Anterior cingulate cortex (tissue), 58 donors: ENCODE measurements at places on chromosomes 16 and 17.

DNA sequence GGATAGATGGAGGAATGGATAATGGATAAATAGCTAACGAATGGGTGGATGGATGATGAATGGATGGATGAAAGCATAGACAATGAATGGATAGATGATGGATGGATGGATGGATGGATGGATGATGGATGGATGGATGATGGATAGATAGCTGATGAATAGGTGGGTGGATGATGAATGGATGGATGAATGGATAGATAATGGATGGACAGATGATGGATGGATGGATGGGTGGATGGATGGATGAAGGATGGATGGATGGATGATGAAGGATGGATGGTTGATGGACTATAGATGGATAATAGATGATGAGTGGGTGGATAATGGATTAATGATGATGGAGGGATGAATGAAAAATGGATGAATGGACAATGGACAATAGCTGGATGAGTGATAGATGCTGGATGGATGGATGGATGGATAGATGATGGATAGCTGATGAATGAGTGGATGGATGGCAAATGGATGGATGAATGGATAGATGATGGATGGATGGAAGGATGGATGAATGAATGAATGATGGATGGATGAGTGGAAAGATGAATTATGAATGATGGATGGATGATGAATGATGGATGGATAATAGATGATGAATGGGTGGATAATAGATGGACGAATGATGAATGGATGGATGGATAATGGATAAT, 239.8 kb downstream of the KATNIP start:
- no peak for DNase-seq

GRCh38 chr17:77027271-77027889, 113.4 kb upstream of the SEC14L1 start:
- no peak for DNase-seq

DNA sequence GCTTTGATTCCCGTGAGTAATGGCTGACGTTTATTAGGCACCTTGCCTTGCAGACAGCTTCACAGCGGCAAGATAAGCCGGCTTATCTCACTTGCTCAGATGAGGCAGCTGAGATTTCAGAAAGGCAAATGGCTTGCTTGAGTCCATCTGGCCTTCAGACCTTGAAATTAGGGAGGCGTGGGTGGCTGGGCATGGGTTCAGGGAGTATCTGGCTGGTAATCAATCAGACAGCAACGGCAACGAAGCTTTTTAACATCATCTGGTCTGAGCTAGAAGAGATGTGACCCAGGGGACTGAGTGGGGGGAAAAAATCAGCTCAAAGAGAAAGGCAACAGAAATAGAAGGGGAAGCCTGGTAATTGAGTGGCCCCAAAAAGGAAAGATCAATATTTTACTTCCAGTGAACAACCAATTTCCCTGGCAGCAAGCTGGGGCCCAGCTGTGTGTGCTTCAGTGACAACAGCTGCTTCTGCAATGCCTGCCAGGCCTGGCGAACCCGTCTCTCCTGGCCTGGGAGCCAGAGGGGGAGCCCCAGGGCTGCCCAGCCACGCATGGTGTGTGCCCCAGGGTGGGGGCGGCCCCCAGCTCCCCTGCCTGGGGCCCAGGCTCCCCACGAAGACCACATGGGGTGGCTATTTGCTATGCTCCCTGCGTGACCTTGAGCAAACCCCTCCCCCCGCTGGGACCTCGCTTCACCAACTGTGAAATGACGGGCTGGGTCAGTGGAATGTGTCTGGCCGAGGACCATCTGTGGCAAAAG, 34.0 kb downstream of the RAB11FIP4 start:
- peak; percentile 45 for DNase-seq

- DNase-seq: no peak
Observed at GRCh38 chr17:42819939-42820535, 4.0 kb downstream of the BECN1 start.

- no peak for DNase-seq
Observed at GRCh38 chr17:76479515-76480060, 12.2 kb downstream of the AANAT start.

GRCh38 chr16:46762583-46762982, 14.4 kb upstream of the MYLK3 start:
- DNase-seq: no peak

GRCh38 chr16:57878586-57878985, 76.3 kb upstream of the KIFC3 start:
- DNase-seq: no peak

DNA sequence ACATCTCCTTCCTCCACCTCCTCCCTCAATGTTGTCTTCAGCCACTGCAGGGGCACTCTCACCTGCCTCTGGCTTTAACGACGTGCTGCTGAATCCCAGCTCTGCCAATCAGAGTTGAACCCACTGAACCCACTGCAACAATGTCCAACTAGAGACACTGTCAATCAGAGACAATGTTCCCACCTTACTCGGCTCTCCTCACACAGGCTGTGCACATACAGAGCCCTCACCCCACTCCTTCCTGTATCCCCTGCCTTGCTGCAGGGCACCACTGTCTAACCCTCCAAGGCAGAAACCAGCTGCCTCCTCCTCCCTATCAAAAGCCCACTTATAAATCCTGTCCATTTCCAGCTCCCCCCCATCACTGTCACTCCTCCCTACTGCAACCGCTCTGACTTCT, 58.7 kb downstream of the ANKRD11 start:
- no peak for DNase-seq

GRCh38 chr17:4679658-4680057, 24.3 kb downstream of the PELP1 start:
- DNase-seq: no peak

- DNase-seq: no peak
Observed at GRCh38 chr17:78257810-78258322, 26.4 kb downstream of the TMEM235 start.
